Breast epithelium (tissue), 4 donors: ENCODE measurements at places on chromosomes 5 and 9.

- no peak overlapping the region for H3K27ac ChIP-seq
- no peak overlapping the region for H3K4me3 ChIP-seq
- DNase-seq, result no peak
- H3K27me3 ChIP-seq, result no peaks in the 10 kb centered on the region
These were observed 2.5 kb downstream of the PMPCA start for GRCh38 chr9:136412962-136413361.

DNA sequence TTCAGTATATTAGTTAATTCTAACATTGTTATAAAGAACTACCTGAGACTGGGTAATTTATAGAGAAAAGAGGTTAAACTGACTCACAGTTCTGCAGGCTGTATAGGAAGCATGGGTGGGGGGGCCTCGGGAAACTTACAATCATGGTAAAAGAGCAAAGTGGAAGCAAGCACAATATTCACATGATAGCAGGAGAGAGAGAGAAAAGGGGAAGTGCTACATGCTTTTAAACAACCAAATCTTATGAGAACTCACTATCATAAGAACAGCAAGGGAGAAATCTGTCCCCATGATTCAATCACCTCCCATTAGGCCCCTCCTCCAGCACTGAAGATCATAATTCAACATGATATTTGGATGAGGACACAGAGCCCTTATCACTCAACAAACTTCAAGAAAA lies 324.9 kb downstream of the ZNF608 start:
- H3K36me3 ChIP-seq, result no peaks in the 10 kb centered on the region
- no peak overlapping the region for H3K4me3 ChIP-seq
- no peaks in the 10 kb centered on the region for H3K27me3 ChIP-seq
- DNase-seq, result no peak
- H3K27ac ChIP-seq, result no peak overlapping the region

DNA sequence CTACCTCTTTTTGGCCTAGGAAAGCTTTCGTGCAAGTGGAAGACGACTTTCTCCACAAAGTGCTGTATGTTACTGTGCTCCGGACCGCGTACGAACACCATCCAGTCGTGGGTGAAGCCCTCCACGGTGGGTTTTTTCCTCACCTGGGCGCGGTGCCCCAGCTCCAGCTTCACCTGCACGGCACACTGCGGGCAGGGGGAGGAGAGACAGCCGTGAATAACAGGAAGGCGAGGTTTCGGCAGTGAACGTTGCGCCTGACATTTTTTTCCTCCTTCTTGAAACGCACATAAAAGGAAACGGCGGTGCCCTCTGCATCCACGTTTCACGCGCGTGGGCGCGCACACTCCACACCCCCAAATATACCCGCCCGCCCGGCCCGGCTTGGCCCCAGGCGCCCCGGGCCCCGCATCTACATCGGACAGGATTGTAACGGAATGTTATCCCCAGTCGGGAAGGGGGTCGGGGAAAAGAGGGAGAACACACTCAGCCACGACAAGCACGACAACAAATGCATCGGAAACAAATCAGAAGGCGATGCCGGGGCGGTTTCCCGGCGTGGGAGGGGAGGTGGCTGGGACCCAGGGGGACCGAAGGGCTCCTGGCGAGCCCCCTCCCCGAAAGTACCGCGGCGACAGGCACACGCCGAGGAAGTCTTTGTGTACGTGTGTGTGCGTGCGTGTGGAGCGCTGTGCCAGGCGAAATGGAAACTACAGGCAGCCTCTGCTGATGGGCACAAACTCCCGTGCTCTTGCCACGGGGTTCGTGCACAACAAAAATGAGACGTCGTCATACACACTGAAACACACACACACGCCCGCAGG lies 1.4 kb downstream of the MLLT3 start:
- H3K4me3 ChIP-seq, result peak overlapping the region; percentile 93
- peaks cover 5% of the 10 kb centered on the region for H3K4me1 ChIP-seq
- H3K27ac ChIP-seq, result peak overlapping the region; percentile 85
- H3K36me3 ChIP-seq, result no peaks in the 10 kb centered on the region
- peak; percentile 53 for DNase-seq
- no peaks in the 10 kb centered on the region for H3K27me3 ChIP-seq

- no peaks in the 10 kb centered on the region for H3K27me3 ChIP-seq
- H3K4me1 ChIP-seq, result no peaks in the 10 kb centered on the region
- no peak for DNase-seq
- no peak overlapping the region for H3K27ac ChIP-seq
These were observed 17.4 kb downstream of the ZBTB43 start for GRCh38 chr9:126822278-126822677.

GRCh38 chr5:145925353-145925752 lies 11.0 kb upstream of the SH3RF2 start:
- peak overlapping the region; percentile 29 for H3K27ac ChIP-seq
- peaks cover 8% of the 10 kb centered on the region for H3K4me1 ChIP-seq
- H3K27me3 ChIP-seq, result no peaks in the 10 kb centered on the region
- no peak overlapping the region for H3K4me3 ChIP-seq
- H3K36me3 ChIP-seq, result no peaks in the 10 kb centered on the region
- DNase-seq, result no peak

DNA sequence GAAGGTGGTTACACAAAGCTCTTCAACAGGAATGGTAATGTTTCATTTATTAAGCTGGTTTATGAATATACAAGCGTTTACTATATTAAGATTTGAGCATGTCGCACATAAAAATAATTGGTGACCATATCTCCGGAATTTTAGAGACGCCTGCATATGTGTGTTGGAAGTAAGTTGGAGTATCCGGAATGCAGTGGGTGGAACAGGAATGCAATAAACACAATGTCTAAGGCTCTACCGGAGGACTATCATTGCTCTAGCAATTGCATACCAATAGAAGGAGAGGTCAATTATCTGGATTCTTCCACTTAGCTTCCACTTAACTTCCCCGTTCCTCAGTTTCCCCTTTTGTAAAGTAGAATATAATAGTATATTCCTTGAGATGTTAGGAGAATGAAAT lies 1.1 kb upstream of the CEP78 start:
- H3K27ac ChIP-seq, result peak overlapping the region; percentile 90
- no peaks in the 10 kb centered on the region for H3K4me1 ChIP-seq

- no peak overlapping the region for H3K4me3 ChIP-seq
- no peak for DNase-seq
- H3K27me3 ChIP-seq, result no peaks in the 10 kb centered on the region
- no peaks in the 10 kb centered on the region for H3K36me3 ChIP-seq
- H3K27ac ChIP-seq, result no peak overlapping the region
These were observed 452.1 kb upstream of the MPDZ start for GRCh38 chr9:13731637-13732036.

GRCh38 chr9:136230365-136230764 lies 15.2 kb downstream of the QSOX2 start:
- H3K4me1 ChIP-seq, result no peaks in the 10 kb centered on the region
- DNase-seq, result no peak
- no peaks in the 10 kb centered on the region for H3K27me3 ChIP-seq
- no peak overlapping the region for H3K4me3 ChIP-seq
- H3K27ac ChIP-seq, result no peak overlapping the region
- no peaks in the 10 kb centered on the region for H3K36me3 ChIP-seq

- no peak overlapping the region for H3K4me3 ChIP-seq
- H3K27me3 ChIP-seq, result no peaks in the 10 kb centered on the region
- H3K36me3 ChIP-seq, result peaks cover 6% of the 10 kb centered on the region
- no peak for DNase-seq
- H3K27ac ChIP-seq, result peak overlapping the region; percentile 51
These were observed 128.1 kb downstream of the DAB2IP start for GRCh38 chr9:121779381-121780117.

DNA sequence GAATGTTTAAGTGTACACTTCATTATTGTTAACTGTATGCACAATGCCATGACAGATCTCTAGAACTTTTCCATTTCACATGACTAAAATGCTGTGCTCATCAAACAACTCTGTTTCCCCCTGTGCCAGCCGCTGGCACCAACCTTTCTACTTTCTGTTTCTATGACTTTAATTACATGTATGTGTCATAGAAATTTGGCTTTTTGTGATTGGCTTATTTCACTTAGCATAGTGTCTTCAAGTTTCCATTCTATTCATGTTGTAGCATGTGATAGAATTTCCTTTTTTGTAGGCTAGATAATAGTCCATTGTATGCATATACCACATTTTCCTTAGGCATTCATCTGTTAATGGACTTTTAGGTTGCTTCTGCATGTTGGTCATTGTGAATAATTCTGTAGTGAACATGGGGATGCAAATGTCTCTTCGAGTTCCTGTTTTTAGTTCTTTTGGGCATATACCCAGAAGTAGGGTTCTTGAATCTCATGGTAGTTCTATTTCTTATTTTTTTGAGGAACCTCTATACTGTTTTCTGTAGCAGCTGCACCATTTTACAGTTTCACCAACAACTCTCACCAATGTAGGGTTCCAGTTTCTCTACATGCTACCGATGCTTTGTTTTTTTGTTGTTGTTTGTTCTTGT lies 184.4 kb upstream of the DMRT1 start:
- no peak for DNase-seq
- no peak overlapping the region for H3K27ac ChIP-seq
- no peaks in the 10 kb centered on the region for H3K36me3 ChIP-seq
- H3K4me3 ChIP-seq, result no peak overlapping the region

DNA sequence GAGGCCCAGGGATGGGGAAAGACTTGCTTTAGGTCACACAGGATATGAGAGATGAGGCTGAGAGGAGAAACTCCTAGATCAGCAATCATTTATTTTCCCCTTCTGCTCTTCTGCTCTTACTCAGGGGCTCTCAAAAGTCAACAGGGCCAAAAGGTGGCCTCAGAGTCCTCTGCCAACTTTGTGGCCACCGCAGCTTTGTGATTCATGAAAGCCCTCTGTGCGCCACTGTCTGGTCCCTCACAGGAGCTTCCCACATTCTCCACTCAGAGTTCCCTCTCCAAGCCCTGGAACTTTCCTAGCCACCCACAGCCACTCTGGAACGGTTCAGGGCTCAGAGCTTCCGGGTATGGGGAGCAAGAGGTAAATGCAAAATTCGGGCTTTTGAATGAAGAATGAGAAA lies 82.4 kb downstream of the COL27A1 start:
- no peaks in the 10 kb centered on the region for H3K36me3 ChIP-seq
- no peaks in the 10 kb centered on the region for H3K27me3 ChIP-seq
- DNase-seq, result no peak
- H3K27ac ChIP-seq, result no peak overlapping the region
- H3K4me3 ChIP-seq, result no peak overlapping the region

- DNase-seq, result no peak
- H3K27ac ChIP-seq, result no peak overlapping the region
- no peaks in the 10 kb centered on the region for H3K4me1 ChIP-seq
- H3K4me3 ChIP-seq, result no peak overlapping the region
These were observed 51.1 kb downstream of the BARX1 start for GRCh38 chr9:93903886-93904648.

DNA sequence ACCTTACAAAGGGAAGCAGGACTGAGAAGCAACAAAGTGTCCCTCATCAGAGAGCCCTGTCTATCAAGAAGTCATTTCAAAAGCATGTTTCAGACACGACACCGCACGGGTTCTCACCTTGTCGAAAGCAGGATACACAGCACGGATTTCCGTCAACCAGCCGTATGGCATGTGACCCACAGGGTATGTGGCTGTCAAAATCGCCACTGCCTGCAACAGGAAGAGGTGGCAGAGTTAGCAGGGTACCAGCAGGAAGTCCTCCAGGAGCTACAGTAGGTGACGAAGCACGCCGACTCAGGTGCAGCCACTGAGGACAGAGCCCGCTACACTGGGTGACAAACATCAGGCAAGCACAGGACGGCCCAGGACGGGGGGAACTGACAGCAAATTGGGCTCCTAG lies 81.2 kb downstream of the OTULIN start:
- H3K4me1 ChIP-seq, result no peaks in the 10 kb centered on the region
- no peaks in the 10 kb centered on the region for H3K27me3 ChIP-seq
- no peak overlapping the region for H3K27ac ChIP-seq
- no peak for DNase-seq

- H3K4me3 ChIP-seq, result no peak overlapping the region
- H3K36me3 ChIP-seq, result no peaks in the 10 kb centered on the region
- H3K27me3 ChIP-seq, result no peaks in the 10 kb centered on the region
- H3K4me1 ChIP-seq, result no peaks in the 10 kb centered on the region
- DNase-seq, result no peak
- no peak overlapping the region for H3K27ac ChIP-seq
These were observed 77.9 kb downstream of the SEMA4D start for GRCh38 chr9:89419978-89420394.

- no peaks in the 10 kb centered on the region for H3K27me3 ChIP-seq
- no peak overlapping the region for H3K27ac ChIP-seq
- H3K4me3 ChIP-seq, result no peak overlapping the region
- no peaks in the 10 kb centered on the region for H3K36me3 ChIP-seq
- no peak for DNase-seq
These were observed 134.2 kb downstream of the ZNF354C start for GRCh38 chr5:179194201-179194910.

DNA sequence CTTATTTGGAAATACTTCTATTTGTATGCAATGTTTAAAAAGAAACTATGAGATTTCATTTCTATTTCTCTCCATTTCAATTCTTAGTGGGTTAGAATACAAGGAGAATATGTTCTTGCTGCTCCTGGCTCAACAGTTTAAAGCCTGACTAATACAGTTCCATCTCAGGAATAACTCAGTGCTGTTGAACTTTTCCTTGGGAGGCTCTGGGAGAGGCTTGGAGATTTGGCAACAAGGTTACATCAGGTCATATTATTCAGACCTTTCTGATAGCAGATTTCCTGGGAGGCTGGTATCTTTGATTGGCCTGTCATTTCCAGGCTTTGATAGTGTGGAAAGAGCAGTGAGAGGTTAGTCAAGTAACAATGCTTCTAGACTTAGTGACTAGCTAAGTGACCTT lies 481.7 kb upstream of the KLF4 start:
- H3K36me3 ChIP-seq, result no peaks in the 10 kb centered on the region
- no peak overlapping the region for H3K27ac ChIP-seq
- H3K4me3 ChIP-seq, result no peak overlapping the region
- no peaks in the 10 kb centered on the region for H3K4me1 ChIP-seq
- H3K27me3 ChIP-seq, result no peaks in the 10 kb centered on the region

GRCh38 chr9:6405371-6405770 lies 7.6 kb upstream of the UHRF2 start:
- no peak overlapping the region for H3K4me3 ChIP-seq
- H3K36me3 ChIP-seq, result no peaks in the 10 kb centered on the region
- no peak for DNase-seq

- no peaks in the 10 kb centered on the region for H3K4me1 ChIP-seq
- H3K27ac ChIP-seq, result no peak overlapping the region
- no peak overlapping the region for H3K4me3 ChIP-seq
- no peaks in the 10 kb centered on the region for H3K36me3 ChIP-seq
- DNase-seq, result no peak
- H3K27me3 ChIP-seq, result no peaks in the 10 kb centered on the region
These were observed 82.7 kb upstream of the ORM1 start for GRCh38 chr9:114240216-114240615.

- H3K4me1 ChIP-seq, result no peaks in the 10 kb centered on the region
- H3K4me3 ChIP-seq, result no peak overlapping the region
- no peak for DNase-seq
- no peaks in the 10 kb centered on the region for H3K36me3 ChIP-seq
- H3K27ac ChIP-seq, result no peak overlapping the region
These were observed 973.3 kb downstream of the TAF11L14 start for GRCh38 chr5:18607570-18607969.

GRCh38 chr5:111636736-111637135 lies 120.3 kb downstream of the NREP start:
- no peak overlapping the region for H3K4me3 ChIP-seq
- no peak for DNase-seq
- no peak overlapping the region for H3K27ac ChIP-seq
- no peaks in the 10 kb centered on the region for H3K27me3 ChIP-seq

GRCh38 chr5:147887930-147888329 lies 9.4 kb downstream of the SCGB3A2 start:
- no peaks in the 10 kb centered on the region for H3K4me1 ChIP-seq
- no peak for DNase-seq
- H3K27me3 ChIP-seq, result no peaks in the 10 kb centered on the region
- H3K36me3 ChIP-seq, result no peaks in the 10 kb centered on the region
- H3K27ac ChIP-seq, result no peak overlapping the region
- H3K4me3 ChIP-seq, result no peak overlapping the region
